ENCODE measurements at places on chromosomes 6 and 20.

- DNase-seq = no peak
Measured at GRCh38 chr6:112253841-112254816, at the start of gene LAMA4. Gene LAMA4, minus strand, starts transcription at chr6:112254567. Its CDS starts 417 bp downstream, at chr6:112254150.

- no peak for DNase-seq
Measured at GRCh38 chr6:12420626-12421025, 130.5 kb downstream of the EDN1 start.

DNA sequence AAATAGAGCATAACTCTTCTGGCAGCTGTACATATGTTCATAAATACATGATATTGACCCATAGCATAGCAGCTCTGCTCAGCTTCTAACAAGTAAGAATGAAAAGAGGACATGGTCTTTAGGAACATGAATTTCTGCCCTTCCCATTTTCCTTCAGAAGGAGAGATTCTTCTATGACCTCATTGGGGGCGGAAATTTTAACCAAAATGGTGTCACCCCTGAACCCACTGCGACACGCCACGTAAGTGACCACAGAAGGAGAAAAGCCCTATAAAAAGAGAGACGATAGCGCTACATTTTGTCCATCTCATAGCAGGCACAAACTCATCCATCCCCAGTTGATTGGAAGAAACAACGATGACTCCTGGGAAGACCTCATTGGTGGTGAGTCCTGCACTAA is at the start of gene IL17A:
IL17A (plus strand) TSS at position 301 of the 400 bp plus-strand sequence; CDS start at position 358, 57 bp downstream.
- no peak for DNase-seq

- peak; percentile 26 for DNase-seq
Measured at GRCh38 chr20:3000852-3001523, 42.4 kb upstream of the GNRH2 start.

- no peak for DNase-seq
Measured at GRCh38 chr6:160791981-160792418, 90.0 kb downstream of the PLG start.

- no peak for DNase-seq
Measured at GRCh38 chr20:5001174-5002076, at the start of gene SLC23A2. Gene SLC23A2, minus strand, starts transcription at chr20:5001510. Its CDS starts 68,948 bp downstream, at chr20:4932562.

GRCh38 chr20:50191544-50192363 is 1.1 kb downstream of the CEBPB start:
- DNase-seq = no peak

GRCh38 chr6:111720931-111721496 is 115.3 kb upstream of the TRAF3IP2 start:
- no peak for DNase-seq

GRCh38 chr6:27873021-27873940 is 38.9 kb downstream of the OR2B2 start:
- DNase-seq = no peak

GRCh38 chr6:210104-210456 is 82.2 kb upstream of the DUSP22 start:
- DNase-seq = no peak

DNA sequence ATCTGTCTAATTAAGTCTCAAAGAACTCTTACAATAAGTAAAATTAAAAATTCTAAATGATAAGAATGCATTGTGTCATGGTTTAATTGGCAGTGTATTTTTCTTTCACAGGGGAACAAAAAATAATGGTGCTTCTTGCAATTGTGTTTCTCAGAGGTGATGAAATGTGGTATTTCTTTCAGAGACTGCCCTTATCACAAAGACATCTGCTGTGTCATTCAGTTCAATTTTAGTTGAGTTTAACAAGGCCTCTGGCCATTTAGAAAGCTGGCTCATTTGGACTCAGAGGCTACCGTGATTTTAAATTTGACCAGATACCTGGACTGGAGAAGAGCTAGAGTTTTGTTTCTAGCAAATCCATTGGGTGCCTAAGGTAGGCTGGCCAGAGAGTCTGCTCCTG is 23.6 kb upstream of the ZNF831 start:
- DNase-seq = no peak
